SK-N-SH treated with all-trans-retinoic acid at 6 μM for 48 hours (cell line): ENCODE measurements at places on chromosomes 5 and 9.

DNA sequence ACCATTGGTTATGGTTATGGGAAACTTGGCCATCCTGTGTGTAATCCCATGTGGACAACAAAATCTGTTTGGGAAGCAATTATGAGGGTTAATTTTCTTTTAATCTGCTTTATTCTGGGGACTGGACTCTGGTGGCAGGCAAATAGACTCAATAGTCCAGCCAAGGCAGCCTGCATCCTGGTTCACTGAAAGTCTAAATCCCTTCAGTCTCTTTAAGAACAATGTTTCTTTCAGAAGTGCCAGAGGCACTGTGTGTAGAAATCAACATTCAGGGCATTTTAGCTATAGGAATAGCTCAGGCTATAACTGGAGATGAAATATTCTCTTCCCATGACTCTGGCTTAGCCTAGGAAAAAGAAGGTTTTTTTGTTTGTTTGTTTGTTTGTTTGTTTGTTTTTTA is 118.0 kb downstream of the SPATA31D1 start:
- no peak for ATAC-seq

DNA sequence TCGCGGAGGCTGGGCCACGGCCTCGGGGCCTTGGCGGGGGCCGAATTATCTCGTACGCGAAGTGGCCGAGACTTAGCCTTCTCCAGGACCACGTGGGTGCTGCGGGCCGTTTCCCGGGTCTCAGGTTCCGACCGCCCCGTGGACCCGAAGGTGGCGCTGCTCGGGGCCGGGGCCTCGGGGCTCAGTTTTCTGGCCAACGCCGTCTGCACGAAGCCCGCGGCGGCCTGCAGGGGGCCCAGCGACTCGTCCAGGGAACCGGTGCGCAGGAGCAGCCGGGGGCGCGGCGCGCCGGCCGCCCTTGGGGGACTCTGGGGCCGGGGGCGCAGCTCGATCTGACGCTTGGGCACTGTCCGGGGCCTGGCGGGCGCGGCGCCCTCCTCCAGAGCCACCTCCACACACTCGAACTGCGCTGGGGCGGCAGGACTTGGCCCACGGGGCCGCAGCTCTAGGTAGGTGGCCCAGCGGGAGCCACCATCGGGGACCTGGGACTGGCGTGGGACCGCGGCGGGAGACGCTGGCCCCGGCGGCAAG is 716 bp downstream of the PROB1 start:
- peak; percentile 64 for ATAC-seq

GRCh38 chr5:171499611-171500010 is 80.2 kb downstream of the FGF18 start:
- ATAC-seq: no peak

DNA sequence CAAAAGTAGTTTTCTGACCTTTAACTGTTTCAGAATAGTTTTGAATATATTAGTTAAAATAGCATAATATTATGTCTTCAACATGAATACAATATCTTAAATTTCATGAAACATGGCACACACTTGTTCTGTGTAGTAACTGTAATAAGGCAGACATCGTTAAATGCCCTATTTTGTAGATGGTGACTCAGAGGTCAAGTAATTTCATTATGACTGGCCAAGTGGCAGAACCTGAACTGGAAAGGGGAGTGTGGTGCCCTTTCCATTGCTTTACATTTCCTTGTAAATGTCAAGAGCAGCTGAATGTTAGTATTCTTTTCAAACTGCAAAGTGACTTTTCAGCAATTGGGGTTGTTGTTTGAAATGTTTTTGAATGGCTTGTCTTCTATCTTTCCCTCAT is 201.2 kb upstream of the CDKN2B start:
- ATAC-seq: no peak

DNA sequence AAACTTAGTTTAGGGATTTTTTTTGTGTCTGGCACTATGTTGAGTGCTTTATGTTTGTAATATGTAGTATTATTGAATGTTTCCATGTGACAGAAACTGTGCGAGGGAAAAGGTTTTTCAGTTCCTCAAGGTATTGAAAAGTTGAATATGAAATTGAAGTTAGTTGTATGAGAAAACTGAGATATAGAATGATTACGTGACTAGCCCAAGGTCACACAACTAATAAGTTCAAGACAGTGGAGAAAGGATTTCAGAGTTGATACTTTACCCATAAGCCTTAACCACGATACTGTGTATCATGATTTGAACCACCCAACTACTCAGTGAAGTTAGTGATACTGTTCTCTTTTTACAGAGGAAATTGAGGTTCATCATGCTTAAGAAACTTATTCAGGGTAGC is 5.7 kb downstream of the NIPBL start:
- no peak for ATAC-seq

- ATAC-seq: no peak
Measured at GRCh38 chr5:88776692-88777091, 106.3 kb downstream of the MEF2C start.

- ATAC-seq: peak; percentile 18; the same call in 1 of the 3 replicates
Measured at GRCh38 chr5:133265720-133266526, 214.1 kb downstream of the HSPA4 start.

GRCh38 chr5:3837506-3837905 is 241.9 kb downstream of the IRX1 start:
- no peak for ATAC-seq

DNA sequence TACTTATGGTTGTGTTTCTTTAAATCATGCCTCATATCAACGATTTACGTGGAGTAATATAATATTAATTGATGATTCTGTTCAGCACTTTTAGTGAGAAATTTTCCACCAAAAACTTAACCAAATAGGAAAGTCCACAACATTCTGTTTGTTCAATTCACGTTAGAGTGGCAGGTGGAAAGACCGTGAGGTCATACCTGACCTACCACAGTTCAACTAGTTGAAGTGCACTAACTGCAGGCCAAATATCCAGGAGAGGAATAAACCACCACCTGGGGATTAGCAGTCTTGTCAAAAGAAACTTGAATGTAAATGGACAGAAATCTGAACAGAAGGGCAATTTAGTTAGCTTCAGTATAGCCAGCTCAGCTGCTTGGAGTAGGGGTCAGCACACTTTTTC is 577.7 kb downstream of the KIF4B start:
- no peak for ATAC-seq

DNA sequence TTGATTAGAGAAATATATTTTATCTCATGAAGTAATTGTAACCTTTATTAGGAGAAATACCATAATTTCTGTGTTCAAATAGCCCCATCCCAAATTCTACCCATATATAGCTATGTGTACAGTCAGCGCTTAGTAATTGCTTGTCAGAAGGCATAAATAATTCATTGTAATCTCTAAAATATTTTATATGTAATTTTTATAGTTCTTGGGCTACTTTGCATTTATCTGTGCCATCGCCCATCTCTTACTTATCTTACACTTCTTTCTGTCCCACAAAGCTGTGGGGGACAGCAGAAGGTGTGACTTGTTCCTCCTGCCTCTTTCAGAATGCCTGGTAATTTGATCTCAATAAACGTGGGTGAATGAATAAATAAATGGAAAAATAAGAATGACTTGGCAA is 5.5 kb downstream of the ADAMTSL1 start:
- peak; percentile 4; the same call in 2 of the 3 replicates for ATAC-seq

DNA sequence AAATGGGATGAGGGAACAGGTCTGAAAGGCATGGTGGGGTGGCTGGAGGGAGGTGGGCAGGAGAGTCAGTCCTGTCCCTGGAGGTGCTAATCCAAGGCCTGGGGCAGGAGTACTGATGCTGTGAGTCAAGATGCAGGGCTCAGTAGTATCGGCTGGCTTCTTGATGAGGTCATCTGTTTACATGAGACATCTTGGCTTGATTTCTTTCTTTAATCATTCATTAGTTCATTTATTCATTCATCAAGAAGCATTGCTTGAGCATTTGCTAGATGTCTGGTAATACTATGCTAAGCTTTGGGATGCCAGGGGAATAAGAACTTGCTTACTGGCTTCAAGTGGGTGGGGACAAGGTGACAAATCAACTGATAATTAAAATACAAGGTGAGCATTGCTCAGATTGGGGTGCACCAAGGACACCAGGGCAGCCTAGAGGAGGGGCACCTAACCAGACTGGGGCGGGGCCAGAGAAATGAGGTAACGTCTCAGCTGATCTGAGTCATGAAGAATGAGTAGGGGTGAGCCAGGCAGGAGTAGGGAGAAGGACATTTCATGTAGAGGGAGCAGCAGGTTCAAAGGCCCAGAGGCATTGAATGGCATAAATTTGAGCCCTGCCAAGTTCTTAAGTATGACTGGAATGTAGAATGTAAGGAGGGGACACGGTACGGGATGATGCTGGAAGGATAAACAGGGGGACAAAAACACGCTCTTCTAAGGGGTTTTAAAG is 88.8 kb downstream of the EGFLAM start:
- no peak for ATAC-seq

DNA sequence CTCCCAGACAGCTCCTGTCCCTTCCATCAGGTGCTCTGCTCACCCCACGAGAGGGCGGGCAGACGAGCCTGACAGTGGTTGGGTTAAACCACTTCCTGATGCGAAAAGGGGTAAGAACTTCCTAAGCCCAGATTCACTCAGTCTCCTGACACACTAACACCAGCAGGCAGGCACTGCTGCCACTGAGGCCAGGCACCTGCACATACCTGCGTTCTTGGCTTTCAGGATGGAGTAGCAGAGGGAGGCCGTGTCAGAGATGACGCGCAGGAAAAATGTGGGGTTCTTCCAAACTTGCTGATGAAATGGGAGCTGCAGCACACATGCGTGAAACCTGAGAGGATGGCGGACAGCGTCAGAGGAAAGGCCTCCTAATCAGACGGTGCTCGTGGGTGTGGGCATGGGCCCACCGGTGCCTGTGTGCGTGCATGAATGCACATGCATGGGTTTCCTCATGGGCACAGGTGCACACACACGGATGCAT is 29.9 kb downstream of the SLC6A18 start:
- ATAC-seq: no peak

GRCh38 chr5:82445726-82446335 is 167.7 kb upstream of the RPS23 start:
- ATAC-seq: no peak

- ATAC-seq: no peak
Measured at GRCh38 chr5:15560421-15560820, 60.4 kb downstream of the FBXL7 start.

DNA sequence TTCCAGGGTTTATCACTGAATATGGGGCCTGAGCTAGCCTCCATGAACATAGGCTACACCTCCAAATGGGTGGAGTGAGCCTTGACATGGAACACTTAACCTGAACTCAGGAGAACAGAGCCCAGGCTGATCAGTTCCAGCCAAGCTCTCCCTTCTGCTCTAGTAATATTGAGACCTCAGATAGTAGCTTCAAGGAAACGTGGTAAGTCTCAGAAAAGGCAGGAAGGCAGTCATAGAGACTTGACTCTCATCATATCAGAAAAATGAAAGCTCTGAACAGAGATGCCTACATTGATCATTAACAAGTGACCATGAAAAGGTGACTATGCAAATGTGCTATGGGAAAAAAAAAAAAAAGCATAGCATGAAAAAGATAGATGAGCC is 40.5 kb upstream of the MYO10 start:
- ATAC-seq: no peak

DNA sequence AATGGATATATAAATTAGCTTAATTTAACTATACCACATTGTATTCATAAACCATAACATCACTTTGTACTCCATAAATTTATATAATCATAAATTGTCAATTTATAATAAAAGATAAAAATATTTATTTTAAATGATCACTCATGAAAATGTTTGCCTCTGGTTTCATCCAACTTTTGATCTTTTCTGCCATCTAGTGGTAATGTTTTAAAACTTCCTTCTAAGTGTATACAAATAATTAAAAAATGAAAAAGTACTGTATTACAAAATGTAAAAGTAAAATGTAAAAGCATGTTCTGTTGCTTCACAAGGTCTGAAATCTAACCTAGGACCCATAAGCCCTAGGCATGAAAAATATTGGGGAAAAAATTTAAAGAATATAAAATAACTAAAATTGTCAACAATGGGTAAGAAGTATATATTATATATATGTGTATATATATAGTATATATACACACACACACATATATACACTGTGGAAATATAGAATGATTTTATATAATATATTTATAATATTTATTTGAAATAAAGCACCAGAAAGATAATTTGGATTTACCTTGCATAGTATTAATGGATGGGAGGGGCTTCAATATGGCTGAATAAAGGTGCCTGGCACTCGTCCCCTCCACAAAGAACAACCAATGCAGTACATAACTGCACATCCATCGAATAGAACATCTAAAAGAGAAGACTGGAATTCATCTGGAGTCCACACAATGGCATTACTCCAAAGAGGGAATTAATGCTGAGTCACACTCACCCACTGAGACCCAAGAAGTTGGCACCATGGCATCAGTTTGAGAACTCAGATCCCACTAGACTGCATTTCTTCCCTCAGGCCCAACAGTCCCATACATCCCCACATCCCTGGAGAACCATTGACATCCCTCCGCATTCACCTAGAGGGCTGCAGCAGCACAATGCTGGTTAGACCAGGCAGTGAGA is 32.5 kb downstream of the ANXA1 start:
- no peak; the same call in 2 of the 3 replicates for ATAC-seq

GRCh38 chr5:108818613-108819272 is 71.0 kb downstream of the FER start:
- ATAC-seq: peak; percentile 74

GRCh38 chr5:52702877-52703276 is 84.8 kb upstream of the ITGA1 start:
- ATAC-seq: no peak

- ATAC-seq: no peak
Measured at GRCh38 chr5:91302305-91302704, 80.8 kb downstream of the ARRDC3 start.

- ATAC-seq: no peak
Measured at GRCh38 chr5:8062521-8062920, 193.6 kb downstream of the MTRR start.

DNA sequence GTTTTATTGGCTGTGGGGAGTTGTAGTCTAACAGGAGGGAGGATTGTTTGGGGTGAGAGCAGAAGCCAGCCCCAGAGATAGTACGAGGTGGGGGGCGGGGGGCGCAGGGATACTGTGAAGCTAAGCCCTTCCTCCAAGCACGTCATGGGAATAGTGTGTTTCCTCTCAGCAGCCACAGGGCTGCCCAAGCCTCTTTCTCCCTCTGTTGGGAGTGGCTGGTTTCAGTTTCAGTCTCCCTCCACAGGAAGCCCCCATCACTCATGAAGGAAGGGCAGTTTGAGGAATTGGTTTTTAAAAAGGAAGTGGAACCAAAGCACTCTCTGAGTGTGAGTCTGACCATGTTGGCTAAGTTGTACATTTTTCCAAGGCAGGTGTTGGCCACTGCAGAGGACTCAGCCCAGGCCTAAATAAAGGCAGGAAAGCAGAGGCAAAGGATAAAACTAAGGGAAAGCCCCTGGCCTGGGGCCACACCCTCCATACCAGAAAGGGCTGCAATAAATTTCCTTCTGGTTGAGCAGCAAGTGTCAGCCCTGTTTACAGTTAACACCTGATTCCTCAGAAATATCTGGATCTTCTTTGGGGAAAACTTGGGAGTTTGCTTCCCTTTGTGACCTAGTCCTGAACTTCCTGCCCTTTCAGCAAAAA is 3.2 kb downstream of the RAB24 start:
- peak; percentile 27 for ATAC-seq

DNA sequence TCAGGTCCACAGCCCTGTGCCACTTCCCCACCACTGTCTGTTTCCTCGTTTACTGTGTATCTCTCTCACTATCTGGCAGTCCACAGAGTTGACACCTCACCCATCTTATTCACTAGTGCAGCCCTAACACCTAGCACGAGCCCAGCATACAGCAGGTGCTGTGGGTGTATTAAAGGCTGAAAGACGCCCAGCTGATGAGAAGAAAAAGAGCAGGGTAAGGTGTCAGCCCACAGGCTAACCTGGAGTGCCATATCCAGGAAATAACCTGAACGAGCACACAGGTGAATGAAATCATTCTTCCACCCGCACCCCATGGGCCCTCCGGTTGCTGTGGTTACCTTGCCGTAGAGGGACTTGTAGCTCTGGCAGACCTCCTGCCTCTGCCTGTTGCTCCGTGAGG is 18.6 kb downstream of the ANXA6 start:
- ATAC-seq: no peak
